ENCODE measurements at places on chromosomes 4 and X.

DNA sequence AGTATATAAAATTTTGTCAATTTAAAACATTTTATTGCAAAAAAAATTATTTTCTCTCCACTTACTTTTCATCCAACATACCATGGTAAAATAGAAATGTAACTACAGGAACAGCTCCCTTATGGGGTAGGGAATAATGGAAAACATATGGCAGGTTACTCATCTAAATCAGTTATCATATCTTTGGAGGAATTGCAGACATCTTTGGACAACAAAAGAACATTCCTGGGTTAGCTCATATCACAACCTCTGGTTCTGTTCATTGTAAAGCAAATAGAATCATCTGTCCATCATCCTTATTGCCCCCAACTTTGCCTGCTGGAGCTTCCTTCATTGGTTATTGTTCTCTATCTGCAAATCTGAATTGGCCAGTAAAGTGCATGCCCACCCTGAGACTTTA lies 387.5 kb upstream of the GRID2 start:
- DNase-seq = no peak

DNA sequence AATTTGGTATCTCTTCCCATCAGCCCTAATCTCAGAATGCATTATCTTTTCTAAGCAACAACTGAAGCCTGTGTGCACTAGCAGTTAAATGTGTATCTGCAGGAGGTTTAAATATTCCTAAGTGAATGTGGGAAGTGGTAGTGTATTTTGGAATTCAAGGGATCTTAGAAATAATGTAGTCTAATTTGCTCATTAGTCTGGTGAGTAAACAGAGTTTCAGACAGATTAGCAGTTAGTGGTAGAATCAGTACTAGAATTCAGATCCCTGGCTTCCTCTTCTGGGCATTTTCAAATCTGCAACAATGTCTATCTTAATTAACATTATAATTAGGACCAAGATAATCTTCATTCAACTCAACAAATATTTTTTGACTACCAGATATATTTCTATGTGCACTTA lies 11.7 kb upstream of the CXCL2 start:
- no peak for DNase-seq

GRCh38 chrX:17098516-17099247 lies 152.2 kb downstream of the REPS2 start:
- no peak for DNase-seq

DNA sequence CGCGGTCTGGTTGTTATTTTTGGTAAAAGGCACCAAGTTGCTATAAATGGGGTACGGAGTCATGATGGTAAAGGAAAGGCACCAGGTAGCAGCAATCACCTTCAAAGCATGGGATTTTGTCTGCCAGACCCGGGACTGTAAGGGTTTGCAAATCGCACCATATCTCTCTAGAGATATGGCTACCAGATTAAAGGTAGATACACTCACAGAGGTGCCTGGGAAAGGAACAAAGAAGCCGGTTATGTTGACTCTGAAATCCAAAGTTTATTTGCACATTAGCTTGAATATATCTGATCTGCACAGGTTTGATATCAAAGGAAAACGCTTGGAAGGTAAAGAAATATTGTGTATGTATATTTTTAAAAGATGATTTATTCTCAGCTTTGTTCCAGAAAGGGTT lies 4.6 kb downstream of the CCKAR start:
- no peak for DNase-seq

DNA sequence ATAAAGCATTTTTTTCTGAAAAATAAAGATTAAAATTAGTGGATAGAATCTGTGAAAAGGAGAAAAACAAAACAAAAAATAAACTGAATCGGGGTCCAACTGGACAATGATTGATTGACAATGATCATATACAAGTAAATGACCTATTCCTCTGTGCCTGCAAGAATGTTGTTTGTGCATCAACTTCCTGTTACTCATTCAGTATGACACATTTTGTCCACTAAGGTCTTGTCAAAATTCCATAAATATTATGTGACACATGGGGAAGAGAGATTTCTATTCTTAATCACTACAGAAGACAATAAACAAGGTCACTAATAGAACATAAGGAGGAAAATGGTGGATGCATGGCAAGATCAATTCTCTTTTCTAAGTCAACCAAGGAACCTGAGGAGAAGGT lies 54.9 kb downstream of the F8 start:
- no peak for DNase-seq

DNA sequence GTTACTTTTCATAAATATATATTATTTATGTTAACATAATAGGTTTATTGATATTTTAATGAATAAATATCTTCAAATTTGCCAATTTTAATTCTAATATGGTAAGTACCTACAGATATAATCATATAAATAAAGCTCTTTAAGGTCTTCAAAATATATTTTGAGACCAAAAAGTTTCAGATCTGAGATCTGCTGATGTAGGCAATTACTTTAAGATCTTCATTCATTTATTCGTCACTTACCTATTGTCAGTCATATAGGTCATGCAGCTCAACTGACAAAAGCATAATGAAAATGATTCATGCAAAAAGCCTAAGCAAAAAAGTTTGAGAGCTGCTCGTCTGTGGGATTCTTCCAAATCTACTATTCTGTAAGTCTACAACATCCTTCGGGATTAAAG lies 64.8 kb downstream of the AFAP1 start:
- no peak for DNase-seq

DNA sequence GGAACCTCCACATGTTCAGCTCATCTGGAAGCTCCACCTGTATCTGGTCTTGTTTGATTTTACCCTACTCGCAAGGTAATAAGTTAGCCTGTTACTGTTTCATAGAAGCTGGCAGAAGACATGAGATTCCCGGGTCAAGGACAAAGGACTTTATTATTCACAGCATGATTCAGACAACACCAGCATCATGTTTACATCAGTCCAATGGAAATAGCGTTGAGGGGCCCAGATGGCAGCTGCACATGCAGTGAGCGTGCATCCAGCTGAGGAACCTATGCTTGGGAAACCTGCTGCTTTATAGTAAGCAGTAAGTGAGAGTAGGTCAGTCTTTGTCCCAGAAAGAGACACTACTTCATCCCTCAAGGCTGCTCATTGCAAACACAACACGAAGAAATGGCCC lies 19.8 kb downstream of the TSPAN5 start:
- DNase-seq = no peak

DNA sequence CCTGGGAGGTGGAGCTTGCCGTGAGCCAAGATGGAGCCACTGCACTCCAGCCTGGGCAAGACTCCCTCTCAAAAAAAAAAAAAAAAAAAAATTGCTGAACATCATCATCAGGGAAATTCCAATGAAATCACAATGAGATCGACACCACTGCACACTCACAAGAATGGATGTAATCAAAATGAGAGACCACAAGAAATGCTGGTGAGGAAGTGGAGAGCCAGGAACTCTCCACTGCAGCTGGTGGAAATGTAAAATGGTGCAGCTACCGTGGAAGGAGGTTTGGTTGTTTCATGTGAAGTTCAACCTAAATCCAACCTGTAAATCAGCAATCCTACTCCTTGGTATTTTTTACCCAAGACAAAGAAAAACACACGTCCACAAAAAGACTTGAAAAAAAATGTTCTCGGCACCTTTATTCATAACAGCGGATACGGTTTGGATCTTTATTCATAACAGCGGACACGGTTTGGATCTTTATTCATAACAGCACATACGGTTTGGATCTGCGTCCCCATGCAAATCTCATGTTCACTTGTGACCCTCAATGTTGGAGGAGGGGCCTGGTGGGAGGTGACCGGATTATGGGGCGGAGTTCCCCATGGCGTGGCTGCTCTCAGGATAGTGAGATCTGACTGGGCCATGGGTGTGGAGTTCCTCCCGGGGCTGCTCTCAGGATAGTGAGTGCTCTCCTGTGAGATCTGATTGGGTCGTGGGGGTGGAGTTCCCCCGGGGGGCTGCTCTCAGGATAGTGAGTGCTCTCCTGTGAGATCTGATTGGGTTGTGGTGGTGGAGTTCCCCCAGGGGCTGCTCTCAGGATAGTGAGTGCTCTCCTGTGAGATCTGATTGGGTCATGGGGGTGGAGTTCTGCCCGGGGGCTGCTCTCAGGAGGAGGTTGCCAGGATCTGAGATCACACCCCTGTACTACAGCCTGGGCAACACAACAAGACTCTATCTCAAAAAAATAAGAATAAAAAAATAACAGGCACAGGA lies 7.7 kb downstream of the GAK start:
- no peak for DNase-seq

DNA sequence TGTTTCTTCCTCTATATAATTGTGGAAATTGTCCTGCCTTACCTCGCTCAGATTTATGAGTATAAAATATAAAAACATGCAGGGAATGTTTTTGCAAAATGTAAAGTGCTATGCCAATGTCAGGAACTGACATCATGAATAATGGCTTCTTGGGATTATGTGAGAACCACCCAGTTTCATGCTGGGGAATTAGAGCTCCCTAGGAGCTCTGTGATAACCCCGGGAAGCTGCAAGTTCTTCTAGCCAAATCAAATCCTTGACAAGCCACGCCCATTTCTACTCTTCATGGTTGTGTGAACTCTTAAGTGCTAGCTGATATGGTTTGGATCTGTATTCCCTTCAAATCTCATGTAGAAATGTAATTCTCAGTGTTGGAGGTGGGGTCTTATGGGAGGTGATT lies 85.9 kb upstream of the PAK3 start:
- DNase-seq = no peak

GRCh38 chr4:127149086-127149485 lies 483.7 kb upstream of the INTU start:
- no peak for DNase-seq

- DNase-seq = no peak
Observed at GRCh38 chrX:17580539-17581152, 156.6 kb upstream of the SCML1 start.

DNA sequence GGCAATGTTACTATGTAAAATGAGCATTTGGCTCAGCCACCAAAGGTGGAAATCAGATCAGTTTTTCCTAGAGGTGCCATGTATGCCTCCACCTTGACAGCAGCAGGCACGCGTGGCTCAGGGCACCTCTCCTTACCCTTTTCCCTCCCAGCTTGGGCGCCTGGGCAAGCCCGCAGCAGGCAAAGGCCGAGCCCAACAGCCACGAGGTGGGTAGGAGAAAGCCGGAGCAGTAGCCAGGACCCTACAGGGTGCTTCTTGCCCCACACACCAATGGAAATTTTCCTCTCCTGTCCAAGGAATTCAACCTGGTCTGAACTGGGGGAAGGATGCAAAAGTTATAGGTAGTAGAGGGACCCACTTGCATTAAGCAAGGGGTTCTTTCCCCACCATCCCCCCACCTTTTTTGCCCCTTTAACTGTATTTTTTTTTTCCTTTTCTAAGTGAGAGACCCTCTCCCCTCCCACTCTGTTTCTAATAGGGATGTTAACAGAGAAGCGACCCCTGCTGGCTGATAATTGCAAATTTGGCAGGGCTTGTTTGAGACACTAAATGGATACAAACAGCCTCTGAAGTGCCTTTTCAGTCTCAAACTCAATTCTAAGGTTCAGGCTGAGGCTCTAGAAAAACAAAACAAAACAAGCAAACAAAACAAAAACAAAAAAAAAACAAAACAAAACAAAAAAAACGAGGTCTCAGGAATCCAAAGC lies 895.1 kb downstream of the PCDH18 start:
- DNase-seq = no peak

GRCh38 chrX:100721328-100721727 lies 10.6 kb downstream of the SYTL4 start:
- DNase-seq = no peak
